ENCODE measurements at places on chromosomes 5 and 9.

GRCh38 chr5:68315679-68316271, 100.2 kb downstream of the PIK3R1 start:
- peak; percentile 4 for DNase-seq

DNA sequence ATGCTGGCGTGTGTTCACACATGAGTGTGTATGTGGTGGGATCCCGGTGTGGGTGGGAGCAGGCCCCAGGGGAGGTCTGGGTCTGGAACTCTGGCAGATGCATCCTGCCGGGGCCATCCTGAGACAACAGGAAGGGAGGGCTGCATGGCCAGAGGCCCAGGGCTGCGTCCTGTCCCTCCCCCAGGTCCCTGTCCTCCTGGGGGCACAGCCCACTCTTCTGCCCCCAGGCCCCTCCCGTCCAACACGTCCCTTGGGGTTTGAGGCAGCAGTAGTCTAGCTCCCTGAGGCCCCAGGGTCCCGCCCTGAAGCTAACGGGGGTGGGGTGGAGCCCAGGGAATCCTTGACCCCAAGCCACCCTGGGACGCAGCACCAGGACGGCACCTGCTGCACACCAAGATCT, 16.6 kb downstream of the FLT4 start:
- no peak for DNase-seq

- DNase-seq, result no peak
These were observed 528.8 kb upstream of the GRAMD2B start for GRCh38 chr5:125894383-125894782.

DNA sequence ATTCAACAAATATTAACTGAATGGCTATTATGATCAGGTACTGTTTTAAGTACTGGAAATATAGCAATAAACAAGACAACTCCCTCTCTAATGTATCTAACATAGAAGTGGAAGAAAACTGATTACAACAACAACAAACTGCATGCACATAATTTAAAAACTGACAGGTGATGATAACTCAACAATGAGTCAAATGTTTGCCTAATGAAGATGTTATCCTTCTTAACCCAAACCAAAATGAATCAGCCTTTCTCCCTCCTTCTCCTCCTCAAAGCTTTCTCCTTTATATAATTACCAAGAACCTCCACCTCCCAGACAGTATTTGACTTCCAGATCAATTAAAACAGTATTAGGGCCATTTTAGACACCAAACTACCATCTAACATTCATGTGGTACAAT, 49.3 kb downstream of the RICTOR start:
- DNase-seq, result no peak

DNA sequence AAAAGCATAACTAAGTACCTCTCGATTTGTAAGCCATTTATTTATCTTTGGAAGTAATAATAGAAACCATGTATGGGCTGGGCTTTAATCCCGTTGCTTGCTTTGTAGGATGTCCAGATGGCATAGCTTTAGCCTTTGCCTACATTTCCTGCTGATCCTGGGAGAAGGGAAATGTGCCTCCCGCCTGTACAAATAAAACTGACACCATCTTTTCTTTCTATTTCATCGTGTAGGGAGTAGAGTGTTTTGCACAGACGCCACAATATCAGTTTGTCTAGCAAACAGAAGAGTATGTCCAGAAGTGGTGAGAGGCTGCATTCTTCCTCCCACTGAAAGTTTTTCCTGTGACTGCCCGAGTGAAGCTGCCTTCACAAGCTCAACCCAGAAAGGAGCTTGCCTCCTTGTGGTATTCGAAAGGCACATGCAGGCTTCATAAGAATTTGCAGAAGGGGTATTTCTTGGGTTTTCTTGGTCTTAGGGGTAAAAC, 24.7 kb upstream of the TJP2 start:
- DNase-seq, result no peak

- DNase-seq, result no peak
These were observed 22.3 kb upstream of the OLFM1 start for GRCh38 chr9:135065151-135065550.

Measured in stimulated activated CD4-positive, alpha-beta T cell treated with anti-CD3 and anti-CD28 coated beads, TNF-alpha, amount 100 ng/mL, for 1 hour (primary cell).